ENCODE measurements at places on chromosomes 1 and 21. TPM values are rescaled to one million over a fixed set of nuclear protein-coding genes. Genes with fewer than 3 reads are reported as not detected.
A peak's percentile ranks its signal among the peaks of the same experiment; 100 is the strongest.

DNA sequence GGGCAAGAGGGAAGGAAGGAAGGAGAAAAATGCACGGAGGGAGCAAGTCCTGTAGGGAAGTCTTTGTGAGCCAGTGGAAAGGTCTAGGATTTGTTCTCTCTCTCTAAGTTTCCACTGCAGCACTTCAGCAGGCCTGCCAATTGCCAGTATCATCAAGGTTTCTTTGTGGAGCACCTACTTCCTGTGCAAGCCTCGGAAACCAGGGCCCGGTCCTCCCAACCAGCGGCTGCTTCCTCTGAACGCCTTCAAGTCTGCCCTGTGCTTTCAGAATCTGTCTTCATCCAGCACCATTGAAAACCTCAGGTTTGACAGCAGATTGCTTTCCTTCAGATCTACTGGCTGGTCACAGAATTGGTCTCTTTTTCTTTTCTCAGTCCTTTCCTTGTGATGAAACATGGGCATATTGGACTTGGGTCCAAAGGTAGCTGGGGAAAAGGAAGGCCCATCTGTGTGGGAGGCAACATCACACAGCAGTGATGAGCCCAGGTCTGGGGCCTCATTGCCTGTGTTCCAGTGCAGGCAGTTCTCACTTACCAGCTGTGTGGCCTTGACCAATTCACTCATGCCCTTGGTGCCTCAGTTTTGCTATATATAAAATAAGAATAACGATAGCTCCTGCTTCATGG, 144.5 kb downstream of the SEC16B start:
- H3K4me3 ChIP-seq: no peak overlapping the region
- no peaks in the 10 kb centered on the region for H3K27me3 ChIP-seq
- DNase-seq: no peak
- no peaks in the 10 kb centered on the region for H3K4me1 ChIP-seq
- H3K27ac ChIP-seq: no peak overlapping the region
- no peaks in the 10 kb centered on the region for H3K36me3 ChIP-seq

DNA sequence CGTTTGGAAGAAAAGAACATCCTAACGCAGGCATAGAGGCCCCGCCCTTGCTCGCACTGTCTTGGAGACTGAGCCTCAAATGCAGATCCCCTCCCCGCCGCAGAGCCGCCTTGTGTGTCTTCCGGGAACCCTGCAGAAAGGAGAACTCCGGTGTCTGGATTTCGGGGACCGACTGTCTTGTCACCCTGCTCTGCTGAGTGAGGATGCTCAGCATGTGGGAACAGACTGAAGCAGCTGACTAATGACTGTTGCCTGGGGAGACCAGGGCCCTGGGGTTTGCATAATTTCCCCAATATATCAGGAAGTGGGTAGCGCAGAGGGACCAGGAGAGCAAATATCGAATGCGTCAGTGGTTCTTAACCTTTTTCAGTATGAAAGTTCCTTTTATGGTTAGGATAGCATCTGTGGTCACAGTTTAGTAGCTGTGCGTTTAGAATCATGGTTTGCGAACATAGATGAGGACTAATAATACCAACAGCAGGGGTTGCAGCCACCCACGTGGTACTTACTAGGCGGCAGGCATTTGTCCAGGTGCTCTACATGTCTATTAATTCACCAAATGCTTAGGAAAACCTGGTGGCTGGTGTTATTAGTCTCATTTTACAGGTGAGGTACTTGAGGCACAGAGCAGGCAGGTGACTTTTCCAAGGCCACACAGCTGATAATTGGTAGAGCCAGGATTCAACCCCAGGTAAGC, 14.3 kb downstream of the GPR137B start:
- no peak overlapping the region for H3K27ac ChIP-seq
- no peaks in the 10 kb centered on the region for H3K4me1 ChIP-seq
- H3K27me3 ChIP-seq: no peaks in the 10 kb centered on the region
- no peaks in the 10 kb centered on the region for H3K36me3 ChIP-seq

DNA sequence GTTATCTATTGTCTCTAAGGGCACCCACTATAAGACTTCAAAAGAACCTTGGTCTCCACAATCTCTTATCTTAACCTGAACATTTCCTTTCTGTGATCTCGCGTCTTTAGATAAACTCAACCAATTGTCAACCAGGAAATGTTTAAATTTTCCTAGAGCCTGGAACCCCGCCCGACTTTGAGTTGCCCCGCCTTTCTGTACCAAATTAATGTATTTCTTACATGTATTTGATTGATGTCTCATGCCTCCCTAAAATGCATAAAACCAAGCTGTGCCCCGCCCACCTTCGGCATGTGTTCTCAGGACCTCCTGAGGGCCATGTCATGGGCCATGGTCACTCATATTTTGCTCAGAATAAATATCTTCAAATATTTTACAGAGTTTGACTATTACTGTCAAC, 5.9 kb upstream of the CXADR start:
- H3K27ac ChIP-seq: no peak overlapping the region
- DNase-seq: no peak
- no peaks in the 10 kb centered on the region for H3K36me3 ChIP-seq
- H3K4me3 ChIP-seq: no peak overlapping the region
- H3K27me3 ChIP-seq: no peaks in the 10 kb centered on the region
- H3K4me1 ChIP-seq: peaks cover 7% of the 10 kb centered on the region

GRCh38 chr1:112563341-112563740, 54.6 kb downstream of the WNT2B start:
- H3K27me3 ChIP-seq: no peaks in the 10 kb centered on the region
- no peaks in the 10 kb centered on the region for H3K4me1 ChIP-seq
- no peak overlapping the region for H3K27ac ChIP-seq
- H3K4me3 ChIP-seq: no peak overlapping the region

GRCh38 chr1:202938287-202938925, 11.4 kb upstream of the KLHL12 start:
- no peaks in the 10 kb centered on the region for H3K4me1 ChIP-seq
- peaks cover 3% of the 10 kb centered on the region for H3K36me3 ChIP-seq
- H3K27me3 ChIP-seq: no peaks in the 10 kb centered on the region
- no peak overlapping the region for H3K27ac ChIP-seq

- H3K27ac ChIP-seq: peak overlapping the region; percentile 89
- DNase-seq: peak; percentile 29
- H3K36me3 ChIP-seq: no peaks in the 10 kb centered on the region
- H3K4me1 ChIP-seq: peaks cover 17% of the 10 kb centered on the region
Measured at GRCh38 chr1:103616362-103616761, 865 bp upstream of the AMY2A start.

- no peak overlapping the region for H3K4me3 ChIP-seq
- no peaks in the 10 kb centered on the region for H3K27me3 ChIP-seq
- no peaks in the 10 kb centered on the region for H3K36me3 ChIP-seq
- DNase-seq: no peak
Measured at GRCh38 chr1:97562081-97562480, 358.8 kb downstream of the DPYD start.

DNA sequence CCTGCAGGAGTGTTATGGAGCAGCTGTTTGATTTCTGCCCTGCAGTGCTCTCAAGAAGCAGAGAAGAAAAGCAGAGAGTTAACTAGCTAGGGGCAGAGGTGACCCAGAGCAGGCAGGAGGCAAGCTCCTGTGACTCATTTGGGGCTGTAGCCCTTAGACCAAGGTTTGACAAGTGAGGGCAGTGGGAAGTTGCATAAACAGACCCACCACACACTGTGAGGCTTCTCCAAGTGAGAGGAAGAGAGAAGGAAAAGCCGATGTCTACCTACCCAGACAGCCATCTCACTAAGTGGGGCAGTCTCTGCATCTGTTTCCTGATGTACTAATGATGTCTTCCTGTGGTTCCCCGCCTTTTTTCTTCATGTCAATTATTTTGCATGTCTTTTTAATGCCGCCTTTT, 159.9 kb upstream of the NR5A2 start:
- no peak for DNase-seq
- no peaks in the 10 kb centered on the region for H3K36me3 ChIP-seq
- H3K4me3 ChIP-seq: no peak overlapping the region

- H3K36me3 ChIP-seq: no peaks in the 10 kb centered on the region
- no peaks in the 10 kb centered on the region for H3K27me3 ChIP-seq
- no peaks in the 10 kb centered on the region for H3K4me1 ChIP-seq
- DNase-seq: no peak
- H3K27ac ChIP-seq: no peak overlapping the region
- H3K4me3 ChIP-seq: no peak overlapping the region
Measured at GRCh38 chr1:204834336-204834735, 36.3 kb upstream of the NFASC start.

DNA sequence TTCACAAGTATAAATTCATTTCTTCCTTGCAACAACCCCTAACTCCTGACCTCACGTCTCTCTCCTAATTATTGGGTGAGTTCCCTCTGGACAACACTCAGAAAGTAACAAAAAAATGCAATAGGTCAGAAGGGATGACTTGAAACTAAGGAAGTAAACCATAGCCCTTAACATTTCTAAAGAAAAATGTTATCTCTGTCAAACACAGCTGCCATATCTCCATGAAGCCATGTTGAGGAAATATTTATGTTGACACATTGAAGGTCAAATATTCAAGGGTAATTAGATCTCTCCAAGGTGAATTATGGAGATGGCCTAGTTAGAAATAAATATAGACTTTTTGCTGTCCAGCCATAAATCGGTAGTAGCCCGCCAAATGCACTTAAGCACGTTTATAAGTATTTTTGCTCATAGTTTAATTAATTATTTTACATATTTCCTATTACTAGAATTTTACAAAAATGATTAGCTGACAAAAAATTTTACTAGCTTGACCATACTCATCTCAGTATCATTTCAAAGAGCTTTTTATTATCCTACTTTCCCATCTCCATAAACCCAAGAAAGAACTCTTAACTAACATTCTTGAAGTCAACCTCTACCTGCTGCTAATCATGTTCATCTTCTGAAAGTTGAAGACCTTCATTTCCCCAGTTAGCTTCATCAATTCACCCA, 160.1 kb upstream of the PKN2 start:
- no peak overlapping the region for H3K27ac ChIP-seq
- H3K4me3 ChIP-seq: no peak overlapping the region
- no peaks in the 10 kb centered on the region for H3K36me3 ChIP-seq
- no peaks in the 10 kb centered on the region for H3K4me1 ChIP-seq
- no peaks in the 10 kb centered on the region for H3K27me3 ChIP-seq

DNA sequence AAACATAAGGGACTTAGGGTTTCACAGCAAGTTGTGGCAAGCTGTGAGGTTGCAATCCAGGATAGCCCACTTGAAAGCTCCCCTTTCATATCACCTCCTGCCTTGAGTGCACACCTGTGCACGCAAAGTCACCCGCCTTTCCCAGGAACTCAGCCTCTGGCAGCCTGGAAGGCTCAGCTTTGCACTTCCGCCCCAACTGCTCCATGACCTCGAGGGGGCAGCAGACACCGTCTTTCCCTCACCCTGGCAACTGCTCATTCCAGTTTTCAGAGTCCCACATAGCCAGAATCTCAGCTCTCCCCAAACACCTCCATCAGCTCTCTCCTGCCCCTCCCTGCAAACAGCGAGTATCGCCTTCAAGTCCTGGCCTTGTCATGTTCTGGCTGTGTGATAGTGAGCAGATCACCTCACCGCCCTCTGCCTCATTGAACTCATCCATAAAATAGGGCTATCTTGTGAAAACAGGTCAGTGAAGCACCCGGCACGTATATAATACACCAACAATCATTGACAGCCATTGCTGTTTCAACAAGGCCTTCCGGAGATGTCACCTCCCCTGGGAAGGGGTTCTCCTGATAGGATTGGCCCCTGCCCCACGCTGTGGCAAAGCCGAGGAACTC, 32.2 kb upstream of the EPB41 start:
- no peak overlapping the region for H3K4me3 ChIP-seq
- H3K27ac ChIP-seq: peak overlapping the region; percentile 9

Gene FCRL6
- not detected for total RNA-seq

Gene OVAAL
- not detected for total RNA-seq

Gene SLC44A3
- total RNA-seq: 32.9 TPM

Gene ADAMTS1
- 104 TPM for total RNA-seq

Gene IL12RB2
- total RNA-seq: 3.3 TPM

Gene AMPD1
- total RNA-seq: not detected

Gene TPTE
- total RNA-seq: not detected

Gene AMY1C
- 0.66 TPM for total RNA-seq

Gene CITED4
- total RNA-seq: 465 TPM

Gene CAPN8
- not detected for total RNA-seq

Gene SAMD11
- 2.3 TPM for total RNA-seq

Gene TCHHL1
- not detected for total RNA-seq

Measured in body of pancreas (tissue), 4 donors.